ENCODE measurements at places on chromosomes 6 and 20.

DNA sequence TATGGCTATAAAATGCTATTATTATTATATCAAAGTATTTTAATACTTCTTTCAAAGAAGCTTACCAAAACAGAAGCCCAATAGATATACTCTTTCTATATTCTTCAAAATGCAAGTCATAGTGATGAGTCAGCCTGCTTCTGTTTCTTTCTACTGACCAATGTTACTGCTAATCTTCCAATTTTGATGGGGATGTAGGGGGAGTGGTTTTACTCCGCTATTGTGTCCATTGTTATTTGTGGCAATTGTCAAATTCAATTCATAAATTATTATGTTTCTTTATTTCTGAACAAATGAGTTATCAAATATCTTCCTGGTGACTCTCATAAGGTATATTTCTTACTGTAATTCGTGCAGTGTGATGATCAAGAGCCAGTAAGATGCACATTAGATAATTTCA, 221.5 kb upstream of the DEFB112 start:
- DNase-seq: no peak

- DNase-seq: no peak
Measured at GRCh38 chr6:2102316-2102883, 143.0 kb downstream of the GMDS start.

DNA sequence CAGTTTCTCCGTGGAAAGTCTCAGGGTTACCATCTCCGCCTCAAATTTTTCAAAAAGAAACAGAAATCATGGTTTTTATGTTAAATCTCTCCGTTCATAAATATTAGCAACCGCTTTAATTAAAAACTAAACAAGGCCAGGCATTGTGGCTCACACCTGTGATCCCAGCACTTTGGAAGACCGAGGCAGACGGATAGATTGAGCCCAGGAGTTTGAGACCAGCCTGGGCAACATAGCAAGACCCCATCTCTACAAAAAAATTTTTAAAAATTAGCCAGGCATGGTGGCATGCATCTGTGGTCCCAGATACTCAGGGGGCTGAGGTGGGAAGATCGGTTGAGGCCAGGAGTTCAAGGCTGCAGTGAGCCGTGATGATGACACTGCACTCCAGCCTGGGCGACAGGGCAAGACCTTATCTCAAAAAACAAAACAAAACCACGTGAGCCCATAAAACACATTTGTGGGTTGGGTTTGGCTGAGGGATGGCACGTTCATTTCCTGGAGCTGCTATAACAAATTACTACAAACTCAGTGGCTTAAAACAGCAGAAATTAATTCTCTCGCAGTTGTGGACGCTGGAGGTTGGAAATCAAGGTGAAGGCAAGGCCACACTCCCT, 223.2 kb downstream of the ZNF217 start:
- no peak for DNase-seq

DNA sequence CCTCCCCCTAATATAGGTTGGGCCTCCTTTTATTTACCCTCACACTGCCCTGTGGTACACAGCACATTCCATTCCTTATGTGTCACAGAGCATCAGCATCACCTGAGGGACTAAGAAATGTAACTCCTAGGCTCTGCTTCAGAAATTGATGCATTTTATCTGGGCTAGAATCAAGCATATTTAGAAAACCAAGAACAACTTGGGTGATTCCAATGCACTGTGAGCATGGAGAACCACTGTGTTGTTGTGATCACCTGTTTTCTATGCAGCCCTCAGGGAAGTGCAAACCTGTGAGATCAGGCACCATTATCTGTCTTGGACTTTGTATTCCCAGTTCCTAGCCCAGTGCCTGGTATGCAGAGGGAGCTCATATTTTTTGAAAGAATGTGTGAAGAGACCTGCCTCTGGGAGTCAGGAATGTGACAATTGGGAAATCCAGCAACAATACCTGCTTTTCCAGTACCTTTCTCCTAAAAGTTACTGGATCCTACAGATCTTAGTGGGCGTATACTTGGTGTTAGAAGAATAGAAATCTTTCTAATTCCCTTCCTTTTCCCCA, 7.0 kb downstream of the KAT14 start:
- DNase-seq: no peak

- DNase-seq: no peak
Measured at GRCh38 chr6:134199848-134200606, 117.9 kb downstream of the SGK1 start.

- no peak for DNase-seq
Measured at GRCh38 chr20:43572891-43573290, 14.1 kb downstream of the SGK2 start.

DNA sequence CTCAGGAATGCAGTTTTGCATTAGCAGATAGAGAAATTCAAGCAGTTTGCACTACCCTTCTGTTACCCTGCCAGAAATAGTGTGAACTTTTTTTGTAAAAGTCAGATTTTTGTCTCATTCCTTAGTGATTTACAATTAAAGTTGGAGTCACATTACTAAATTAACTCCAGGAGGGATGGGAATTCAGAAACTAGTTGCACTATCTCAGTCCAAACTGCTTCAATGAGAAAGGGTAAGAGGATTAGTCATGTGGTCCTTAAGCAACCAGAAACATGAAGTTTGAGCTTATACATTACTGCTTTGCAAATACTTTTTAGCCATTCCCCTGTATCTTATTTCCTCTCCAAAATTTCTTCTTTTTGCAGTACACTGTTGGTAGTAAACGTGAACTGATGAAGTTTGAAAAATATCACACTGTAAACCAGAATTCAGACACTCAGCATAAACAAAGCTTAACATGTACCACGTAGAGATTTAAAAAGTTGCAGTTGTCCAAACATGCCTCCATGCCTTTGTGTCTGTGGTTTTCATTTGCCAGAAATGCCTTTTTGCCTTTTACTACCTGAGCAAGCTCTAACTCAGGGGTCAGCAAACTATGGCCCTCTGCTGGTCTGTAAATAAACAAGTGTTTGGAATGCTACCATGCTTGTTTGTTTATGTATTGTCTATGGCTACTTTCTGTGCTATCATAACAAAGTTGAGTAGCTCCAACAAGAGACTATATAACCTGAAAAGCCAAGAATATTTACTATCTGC, 49.7 kb downstream of the TP53INP2 start:
- DNase-seq: no peak

DNA sequence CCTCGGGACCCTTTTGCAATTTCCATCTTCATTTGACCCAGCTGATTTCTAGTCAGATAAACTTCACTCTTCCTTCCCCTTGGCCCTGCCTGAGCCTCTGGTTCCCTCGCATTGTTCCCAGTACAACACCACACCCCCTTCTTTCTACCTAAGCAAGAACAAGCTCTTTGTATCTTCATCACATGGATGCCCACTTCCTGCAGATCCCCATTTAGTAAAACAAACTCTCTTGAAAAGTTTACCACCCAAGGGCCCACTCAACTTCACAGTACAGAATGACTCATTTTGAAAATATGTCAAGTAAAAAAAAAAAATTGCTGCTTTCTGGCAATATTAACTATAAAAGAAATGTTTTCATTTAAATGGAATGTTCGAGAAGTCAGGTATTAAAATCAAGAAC, 5.2 kb downstream of the FAXC start:
- no peak for DNase-seq

- DNase-seq: no peak
Measured at GRCh38 chr20:38377039-38377685, 30.9 kb downstream of the LBP start.

DNA sequence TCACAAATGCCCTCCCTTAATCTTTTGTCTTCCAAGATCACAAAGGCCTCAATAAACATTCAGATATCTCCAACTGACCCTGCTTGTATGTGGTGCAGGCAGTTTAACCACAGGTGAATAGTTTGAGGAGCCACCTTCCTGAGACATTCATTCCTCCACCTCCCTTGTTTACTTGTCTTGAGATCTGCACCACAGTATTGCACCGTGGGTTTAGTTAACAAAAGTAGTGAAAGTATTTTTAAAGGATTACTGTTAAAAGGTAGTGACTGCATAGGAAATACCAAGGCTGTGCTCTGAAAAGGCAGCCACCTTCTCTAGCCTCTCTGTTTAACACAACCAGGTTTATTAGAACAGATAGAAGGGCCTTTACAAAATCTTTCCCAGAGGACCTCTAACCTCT, 46.5 kb downstream of the SESN1 start:
- DNase-seq: no peak

DNA sequence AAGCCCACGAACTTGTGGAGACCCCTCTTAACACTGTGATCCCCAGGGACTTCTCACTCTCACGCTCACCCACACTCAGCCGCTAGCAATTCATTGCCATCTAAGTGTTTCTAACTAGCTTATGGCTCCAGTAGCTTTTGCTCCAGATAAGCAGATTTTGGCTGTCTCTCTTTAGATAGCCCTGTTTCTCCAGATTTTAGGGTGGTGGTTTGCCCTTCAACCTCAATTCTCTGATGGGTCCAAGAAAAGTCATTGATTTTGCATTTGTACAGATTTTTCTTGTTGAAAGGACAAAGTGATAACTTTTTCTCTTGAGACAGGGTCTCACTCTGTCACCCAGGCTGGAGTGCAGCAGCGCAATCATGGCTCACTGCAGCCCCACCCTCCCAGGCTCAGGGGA, 41.2 kb downstream of the NR2E1 start:
- DNase-seq: no peak

GRCh38 chr6:159467473-159468041, 225.5 kb downstream of the SOD2 start:
- DNase-seq: no peak

- no peak for DNase-seq
Measured at GRCh38 chr6:130547723-130548122, 181.9 kb downstream of the TMEM200A start.

DNA sequence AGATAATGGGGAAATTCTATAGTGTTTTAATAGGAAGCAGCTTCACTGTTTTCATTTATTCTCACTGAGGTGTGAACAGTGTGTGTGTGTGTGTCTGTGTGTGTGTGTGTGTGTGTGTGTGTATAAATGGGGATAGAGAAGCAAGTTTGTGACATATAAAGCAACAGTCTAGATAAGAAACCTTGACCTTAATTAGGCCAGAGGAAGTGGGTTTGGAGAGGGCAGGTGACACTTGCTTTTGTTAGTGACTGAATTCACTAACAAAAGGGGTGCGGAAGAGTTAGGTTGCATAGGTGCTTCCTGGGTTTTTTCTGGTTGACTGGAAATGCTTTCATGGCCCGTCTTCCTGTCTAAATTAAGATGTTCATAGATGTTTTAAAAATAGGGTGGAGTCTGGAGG, 515.7 kb upstream of the FLRT3 start:
- DNase-seq: no peak

- no peak for DNase-seq
Measured at GRCh38 chr20:36334281-36335205, 28.4 kb downstream of the DLGAP4 start.

GRCh38 chr6:109204511-109204910, 109.2 kb downstream of the CEP57L1 start:
- DNase-seq: no peak

DNA sequence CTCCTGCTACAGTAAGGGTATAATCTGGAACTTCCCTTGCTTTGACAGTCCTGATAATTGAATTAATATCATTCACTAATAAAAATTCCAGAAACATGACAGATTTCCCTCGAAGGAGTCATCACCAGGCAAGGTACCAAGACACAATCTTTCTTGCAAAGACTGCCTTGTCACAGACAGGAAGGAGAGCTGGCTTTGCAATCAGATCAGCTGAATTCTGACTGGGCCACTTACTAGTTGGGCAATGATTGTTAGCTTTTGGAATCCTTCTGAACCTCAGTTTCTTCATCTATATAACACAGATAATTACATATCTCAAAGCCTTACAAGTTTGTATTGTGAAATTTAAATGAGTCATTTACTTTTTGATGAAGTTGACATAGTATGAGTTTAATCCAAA, 344.2 kb downstream of the RFPL4B start:
- DNase-seq: no peak

- DNase-seq: no peak
Measured at GRCh38 chr20:32527447-32528055, 57.6 kb downstream of the NOL4L start.

DNA sequence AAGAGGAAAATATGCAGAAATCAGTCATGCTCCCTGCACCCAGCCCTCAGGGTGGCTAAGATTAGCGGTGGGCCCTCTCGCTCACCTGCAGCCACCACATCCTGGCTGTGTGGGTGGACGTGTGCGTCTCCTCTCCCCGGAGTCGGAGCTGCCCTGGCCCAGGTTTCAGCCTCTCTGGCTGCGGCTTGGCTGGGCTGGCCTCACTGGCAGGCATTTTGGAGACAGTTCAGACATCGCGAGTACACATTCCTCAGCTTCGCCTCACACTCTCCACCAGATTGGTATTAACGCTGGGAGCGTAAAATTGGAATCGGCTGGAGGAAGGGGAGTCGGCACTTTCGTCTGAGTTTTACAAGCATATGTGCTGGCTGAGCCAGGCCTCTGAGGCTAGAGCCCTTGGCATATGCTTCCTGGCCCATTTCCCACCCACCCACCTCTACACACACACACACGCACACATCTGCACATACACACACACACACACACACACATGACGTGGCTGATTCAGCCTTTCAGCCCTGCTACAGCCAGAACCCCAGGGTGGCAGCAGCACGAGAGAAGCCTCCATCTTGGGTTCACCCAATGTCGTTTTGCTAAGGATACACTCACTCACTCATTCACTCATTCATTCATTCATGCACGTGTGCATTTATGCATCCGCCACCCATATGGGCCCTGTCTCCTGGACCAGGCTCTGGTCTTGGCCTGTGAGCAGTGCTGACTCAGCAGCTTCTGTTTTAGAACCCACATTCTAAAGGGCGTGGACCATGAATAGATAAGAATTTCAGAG, 42.9 kb downstream of the BCAS4 start:
- DNase-seq: no peak

GRCh38 chr6:160912411-160912810, 79.2 kb upstream of the MAP3K4 start:
- no peak for DNase-seq

GRCh38 chr20:52668626-52669025, 303.5 kb upstream of the TSHZ2 start:
- DNase-seq: no peak

DNA sequence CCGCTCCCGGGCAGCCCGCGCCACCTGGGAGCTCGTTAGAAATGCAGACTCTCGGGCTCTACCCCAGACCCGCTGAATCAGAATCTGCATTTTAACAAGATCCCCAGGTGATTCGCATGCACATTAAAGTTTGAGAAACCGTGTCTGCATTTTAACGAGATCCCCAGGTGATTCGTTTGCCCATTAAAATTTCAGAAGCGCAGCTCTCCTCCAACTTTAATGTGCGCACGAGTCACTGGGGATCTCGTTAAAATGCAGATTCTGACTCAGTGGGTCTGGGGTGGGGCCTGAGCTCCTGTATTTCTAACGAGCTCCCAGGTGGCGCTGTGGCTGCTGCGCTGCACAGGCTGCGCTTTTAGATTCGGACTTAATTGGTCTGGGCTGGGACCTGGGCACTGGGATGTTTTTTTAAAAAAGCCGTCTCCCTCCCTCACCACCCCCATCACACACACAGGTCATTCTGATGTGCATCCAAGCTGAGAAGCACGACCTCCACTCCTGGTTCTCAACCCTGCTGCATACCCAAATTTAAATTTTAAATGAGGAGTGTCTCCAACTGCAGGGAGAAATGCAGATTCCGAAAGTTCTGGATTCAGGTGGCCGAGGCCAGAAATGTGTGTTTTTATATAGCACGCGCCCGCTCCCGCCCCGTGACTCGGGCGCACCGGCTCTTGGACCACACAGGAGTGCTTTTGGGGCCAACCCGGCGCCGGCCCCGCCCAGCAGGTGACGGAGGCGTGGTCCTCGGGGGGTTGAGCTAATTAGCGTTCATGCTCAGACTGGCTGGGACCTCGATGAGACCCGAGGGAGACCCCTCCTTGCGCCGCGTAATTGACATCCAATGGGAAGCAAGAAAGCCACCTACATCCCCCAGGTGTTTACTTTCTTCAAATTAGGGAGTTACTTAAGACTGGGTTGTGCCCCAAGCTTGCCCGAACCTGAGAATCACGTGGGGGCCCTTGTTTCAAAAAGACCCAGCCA, 85.8 kb downstream of the ZFP64 start:
- DNase-seq: no peak

- DNase-seq: no peak
Measured at GRCh38 chr20:25750765-25751696, 54.4 kb upstream of the ZNF337 start.

All from brain pericyte (primary cell).